Umbilical cord (tissue), 2 donors: ENCODE measurements at places on chromosomes 7 and 10. TPM values are rescaled to one million over a fixed set of nuclear protein-coding genes. Genes with fewer than 3 reads are reported as not detected.
A peak's percentile ranks its signal among the peaks of the same experiment; 100 is the strongest.

DNA sequence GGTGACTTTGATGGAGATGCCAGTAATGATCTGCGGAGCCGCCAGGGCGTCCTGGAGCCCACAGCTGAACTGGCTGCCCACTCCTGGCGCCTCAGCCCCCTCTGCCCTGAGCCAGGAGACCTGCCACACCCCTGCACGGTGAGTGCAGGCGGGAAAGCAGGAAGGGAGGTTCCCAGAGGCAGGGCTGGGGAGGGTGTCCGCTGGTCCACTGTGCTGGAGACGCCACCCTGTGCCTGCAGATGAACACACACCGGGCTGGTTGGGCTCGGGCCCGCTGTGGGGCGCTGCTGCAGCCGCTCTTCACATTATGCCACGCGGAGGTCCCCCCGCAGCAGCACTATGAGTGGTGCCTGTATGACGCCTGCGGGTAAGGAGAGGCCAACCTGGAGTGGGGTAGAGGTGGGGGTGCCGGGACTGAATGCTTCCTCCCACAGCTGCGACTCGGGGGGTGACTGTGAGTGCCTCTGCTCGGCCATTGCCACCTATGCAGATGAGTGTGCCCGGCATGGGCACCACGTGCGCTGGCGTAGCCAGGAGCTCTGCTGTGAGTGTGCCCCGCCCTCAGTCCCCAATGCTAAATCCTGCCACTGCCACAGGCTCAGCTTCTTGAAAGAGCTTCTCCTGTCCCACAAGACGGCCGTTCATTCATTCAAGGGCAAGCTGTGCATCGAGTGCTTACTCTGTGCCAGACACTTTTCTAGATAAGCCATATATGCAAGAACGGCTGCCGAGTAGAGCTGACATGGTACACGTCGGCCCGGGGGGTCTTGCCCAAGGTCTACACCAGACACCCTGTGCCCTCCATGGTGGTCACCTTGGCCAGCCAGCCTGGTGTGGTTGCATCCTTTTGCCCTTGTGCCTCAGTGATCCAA, 14.3 kb upstream of the ZNF467 start:
- DNase-seq = no peak

DNA sequence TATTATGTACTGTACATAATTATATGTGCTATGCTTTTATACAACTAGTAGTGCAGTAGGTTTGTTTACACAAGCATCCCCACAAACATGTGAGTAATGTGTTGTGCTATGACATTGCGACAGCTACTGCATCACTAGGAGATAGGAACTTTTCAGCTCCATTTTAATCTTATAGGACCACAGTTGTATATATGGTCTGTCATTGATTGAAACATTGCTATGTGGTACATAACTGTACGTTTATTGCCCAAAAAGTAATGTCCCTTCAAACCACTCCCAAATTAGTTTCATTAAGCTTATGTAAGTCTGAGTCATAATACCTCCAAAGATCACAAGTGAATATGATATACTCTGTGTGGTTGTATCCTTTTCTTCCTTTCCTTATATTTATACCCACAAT, 183.2 kb upstream of the POT1 start:
- no peak for DNase-seq

DNA sequence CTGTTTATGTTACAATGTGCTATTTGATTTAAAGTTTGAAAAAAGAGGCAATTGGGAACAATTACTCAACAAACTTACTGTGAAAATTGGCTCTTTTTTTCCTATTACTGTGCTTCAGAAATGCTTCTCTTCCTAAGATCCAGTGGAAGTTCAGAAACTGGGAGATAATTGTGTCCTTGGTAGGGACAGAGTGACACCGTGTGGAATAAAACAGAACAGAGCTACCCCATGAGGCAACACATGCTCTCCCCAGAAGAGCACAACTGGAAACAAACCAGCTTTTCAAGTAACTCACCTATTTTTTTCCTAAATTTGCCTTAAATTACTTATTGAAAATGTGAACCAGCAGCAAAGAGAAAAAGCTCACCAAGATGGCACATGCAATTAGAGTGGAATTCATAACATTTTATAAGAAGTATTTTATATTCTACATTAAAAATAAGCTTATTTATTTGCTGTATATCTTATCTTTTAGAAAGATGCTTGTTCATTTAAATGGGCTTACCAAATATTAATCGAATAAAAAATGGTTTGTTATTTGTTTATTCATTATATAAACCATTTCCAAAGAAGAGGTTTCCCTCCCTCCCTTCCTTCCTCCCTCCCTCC, 346.1 kb upstream of the ANKRD30A start:
- DNase-seq = peak; percentile 90

DNA sequence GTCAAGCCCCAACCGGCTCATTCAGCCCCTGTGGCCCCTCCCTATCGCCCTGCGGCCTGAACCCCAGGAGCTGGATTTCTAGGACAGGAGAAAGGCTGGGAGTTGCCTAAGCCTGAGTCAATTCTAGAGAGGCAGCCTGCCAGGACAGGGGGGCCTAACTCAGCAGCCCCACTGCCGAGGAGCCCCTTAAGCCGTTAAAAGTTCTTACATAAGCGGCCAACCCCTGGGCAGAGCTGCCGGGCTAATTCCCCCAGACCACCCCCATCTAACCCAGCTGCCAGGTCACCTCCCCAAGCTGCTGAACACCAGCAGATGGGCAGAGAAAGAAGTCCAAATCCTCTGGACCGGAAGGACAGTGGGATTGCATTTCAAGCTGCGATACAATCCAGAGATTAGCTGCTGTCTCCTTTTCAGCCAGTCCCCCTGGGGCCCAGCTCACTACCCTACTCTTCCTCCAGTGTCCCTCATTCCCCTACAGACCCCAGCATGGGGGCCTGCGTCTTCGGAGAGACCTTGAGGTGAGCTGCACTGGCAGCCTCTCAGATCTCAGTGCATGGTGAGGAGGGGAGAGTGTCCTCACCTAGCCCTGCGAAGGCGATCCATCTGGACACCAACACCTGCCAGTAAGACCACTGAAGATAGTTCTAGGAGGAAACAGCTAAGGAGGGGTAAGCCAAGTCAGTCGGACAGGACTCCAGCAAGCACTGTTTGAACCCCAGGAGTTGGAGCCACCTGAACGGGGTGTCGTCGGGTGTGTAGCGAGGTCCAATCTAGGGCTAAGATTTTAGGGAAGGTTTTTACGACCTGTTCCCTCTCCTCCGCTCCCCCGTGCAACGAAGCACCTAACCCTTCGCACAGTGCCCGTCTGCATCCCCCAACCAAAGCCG, 830 bp downstream of the IMPDH1 start:
- peak; percentile 89 for DNase-seq

DNA sequence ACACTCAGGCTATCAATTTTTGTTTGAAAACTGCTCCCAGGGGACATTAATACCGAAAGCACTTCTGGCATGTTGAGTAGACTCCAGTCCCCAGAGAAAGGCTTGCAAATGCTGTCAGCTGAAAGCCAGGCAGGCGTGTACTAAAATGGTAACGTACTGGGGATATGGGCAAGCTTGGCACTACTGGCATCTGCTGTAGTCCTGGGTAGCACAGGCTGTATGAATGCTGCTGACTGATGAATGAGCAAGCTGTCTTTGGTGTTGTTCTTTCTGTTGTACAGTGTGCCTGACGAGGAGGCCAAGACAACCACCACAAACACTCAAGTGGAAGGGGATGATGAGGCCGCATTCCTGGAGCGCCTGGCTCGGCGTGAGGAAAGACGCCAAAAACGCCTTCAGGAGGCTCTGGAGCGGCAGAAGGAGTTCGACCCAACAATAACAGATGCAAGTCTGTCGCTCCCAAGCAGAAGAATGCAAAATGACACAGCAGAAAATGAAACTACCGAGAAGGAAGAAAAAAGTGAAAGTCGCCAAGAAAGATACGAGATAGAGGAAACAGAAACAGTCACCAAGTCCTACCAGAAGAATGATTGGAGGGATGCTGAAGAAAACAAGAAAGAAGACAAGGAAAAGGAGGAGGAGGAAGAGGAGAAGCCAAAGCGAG, 53.5 kb upstream of the AGBL3 start:
- DNase-seq = peak; percentile 42

DNA sequence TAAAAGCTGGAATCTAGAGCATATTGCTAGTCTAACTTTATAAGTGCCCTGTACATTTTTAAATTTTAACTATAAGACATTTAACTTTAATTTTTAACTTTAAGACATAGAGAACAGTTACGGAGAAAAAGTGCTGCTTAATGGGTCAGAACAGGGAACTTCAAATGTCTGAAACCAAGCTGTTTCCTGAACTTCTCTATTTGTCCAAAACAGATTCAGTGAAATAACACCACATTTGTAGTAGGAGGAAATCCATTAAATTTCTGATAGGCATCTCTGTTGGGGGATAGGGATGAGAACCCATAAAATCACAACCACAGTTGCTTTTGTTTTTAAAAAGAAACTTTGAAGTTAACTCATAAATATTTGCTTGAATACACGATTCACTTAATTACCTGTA, 170.8 kb upstream of the ANK3 start:
- no peak for DNase-seq

- no peak for DNase-seq
These were observed 59.8 kb downstream of the SLC16A12 start for GRCh38 chr10:89475591-89475998.

- no peak for DNase-seq
These were observed 950.1 kb downstream of the GRM8 start for GRCh38 chr7:126302639-126303038.

DNA sequence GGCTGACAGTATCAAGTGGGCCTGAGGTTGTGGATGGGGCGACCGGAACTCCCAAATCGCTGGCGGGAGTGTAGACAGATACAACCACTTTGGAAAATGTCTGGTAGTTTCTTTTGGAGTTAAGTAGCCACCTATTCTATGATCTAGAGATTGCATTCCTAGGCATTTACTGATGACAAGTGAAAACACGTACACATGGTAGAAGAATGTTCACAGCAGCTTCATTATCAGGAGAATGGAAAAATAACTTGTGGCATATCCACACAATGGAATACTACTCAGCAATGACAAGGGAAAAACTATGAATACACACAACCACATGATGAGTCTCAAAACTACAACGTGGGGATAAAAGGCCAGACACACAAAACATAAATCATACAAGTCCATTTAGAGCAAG, 146.0 kb downstream of the MYOF start:
- DNase-seq = no peak

DNA sequence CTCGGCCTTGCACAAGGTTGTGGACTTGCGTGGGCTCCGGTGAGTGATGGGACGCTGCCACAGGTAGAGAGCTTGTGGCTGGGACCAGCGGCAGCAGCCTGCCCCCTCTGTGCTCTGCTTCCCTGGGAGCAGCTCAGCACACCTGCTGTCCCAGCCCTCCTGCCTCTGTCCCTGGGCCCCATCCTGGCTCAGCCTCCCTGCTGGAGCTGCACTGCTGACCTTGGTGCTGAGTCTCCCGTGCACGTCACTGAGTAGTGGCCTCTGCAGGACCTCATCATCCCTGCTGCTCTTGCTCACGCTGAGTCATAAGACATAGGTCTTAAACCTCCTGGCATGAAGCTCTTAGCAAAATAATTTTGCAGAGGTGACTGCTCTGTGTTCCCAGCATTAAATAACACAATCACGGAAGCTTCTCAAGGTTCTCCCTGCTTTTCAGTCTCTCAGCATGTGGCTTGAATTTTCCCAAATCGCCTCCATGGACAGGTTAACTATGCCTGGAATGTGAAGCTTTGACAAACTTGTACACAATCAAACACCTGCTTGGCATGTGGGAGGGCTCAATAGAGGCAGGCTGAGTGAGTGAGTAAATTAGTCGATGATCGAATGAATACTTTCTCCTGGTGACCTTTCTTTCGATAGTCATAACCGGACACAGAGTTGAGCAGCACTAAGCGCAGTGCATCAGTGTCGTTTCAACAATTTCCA, 63.8 kb upstream of the NPS start:
- no peak for DNase-seq

- DNase-seq = no peak
These were observed 251.1 kb upstream of the SHH start for GRCh38 chr7:156063241-156063810.

GRCh38 chr10:75568450-75569130, 137.2 kb downstream of the LRMDA start:
- DNase-seq = no peak

DNA sequence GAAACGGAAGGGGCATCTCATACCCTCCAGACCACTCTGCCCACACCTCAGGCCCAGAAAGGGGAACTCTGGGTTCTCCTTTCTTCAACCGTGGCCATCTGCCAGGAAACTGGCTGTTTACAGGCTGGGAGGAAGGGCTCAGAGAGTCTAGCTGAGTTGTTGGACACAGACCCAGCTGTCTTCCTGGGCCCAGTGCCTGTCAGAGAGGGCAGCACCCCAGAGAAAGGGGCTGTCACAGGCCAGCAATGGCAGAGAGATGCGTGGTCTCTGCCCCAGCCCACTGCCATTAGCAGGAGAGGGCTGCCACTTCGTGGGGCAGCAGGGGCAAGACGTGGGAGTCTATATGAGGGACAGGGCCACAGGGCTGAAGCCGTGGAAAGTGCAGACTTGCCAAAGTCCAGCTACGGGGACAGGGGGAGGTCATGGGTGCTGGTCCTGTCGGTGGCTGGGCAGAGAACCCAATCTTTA, 11.0 kb downstream of the GRID1 start:
- DNase-seq = peak; percentile 78

DNA sequence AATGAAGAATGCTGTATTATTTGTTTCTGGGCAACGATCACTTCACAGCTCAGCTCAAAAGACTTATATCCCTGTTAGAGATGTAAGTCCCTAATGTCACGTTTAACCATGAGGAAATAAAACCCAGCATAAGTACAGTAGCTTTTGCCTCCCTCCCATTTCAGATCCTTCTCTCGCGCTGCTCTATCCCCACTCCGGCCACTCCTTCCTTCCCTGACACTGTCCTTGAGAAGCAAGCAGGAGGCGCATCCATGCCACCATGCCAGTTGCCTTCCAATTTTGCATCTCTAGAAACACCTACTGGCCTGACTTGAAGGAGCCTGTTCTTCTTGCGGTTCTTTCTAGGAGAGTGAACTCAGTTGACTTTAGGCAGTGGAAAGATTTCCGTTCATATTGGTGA, 1.2 kb downstream of the FAM180A start:
- DNase-seq = no peak

- DNase-seq = no peak
These were observed 14.6 kb downstream of the PPIF start for GRCh38 chr10:79361726-79362397.

The MMP21 gene
- total RNA-seq = not detected

The HMX3 gene
- total RNA-seq = 2.6 TPM

The TMEM229A gene
- 0.48 TPM for total RNA-seq

The PARP12 gene
- 9.4 TPM for total RNA-seq
